ENCODE measurements at places on chromosomes 5 and 9.

GRCh38 chr9:129109952-129110739, 447 bp downstream of the CRAT start:
- DNase-seq, result no peak

DNA sequence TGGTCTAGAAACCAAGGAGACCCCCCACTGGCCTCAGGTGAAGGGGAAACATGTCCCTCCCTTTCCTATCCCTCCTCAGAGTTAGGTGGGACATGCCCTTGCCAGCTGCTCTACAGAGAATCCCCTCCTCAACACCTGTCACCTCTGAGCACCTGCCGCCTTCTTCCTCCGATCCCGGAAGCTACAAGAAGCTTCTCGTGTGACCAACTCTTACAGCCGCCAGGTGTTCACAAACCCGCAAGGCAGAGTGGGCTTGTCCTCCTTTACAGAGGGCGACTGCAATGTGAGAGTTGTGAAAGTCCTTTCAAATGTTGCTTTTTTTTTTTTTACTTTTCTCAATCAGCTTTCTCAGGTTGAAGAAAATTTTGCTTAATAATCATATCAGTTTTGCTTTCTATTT, 3.7 kb upstream of the ICE1 start:
- no peak for DNase-seq

GRCh38 chr5:113293975-113294310, 140.8 kb downstream of the TSSK1B start:
- DNase-seq, result no peak

DNA sequence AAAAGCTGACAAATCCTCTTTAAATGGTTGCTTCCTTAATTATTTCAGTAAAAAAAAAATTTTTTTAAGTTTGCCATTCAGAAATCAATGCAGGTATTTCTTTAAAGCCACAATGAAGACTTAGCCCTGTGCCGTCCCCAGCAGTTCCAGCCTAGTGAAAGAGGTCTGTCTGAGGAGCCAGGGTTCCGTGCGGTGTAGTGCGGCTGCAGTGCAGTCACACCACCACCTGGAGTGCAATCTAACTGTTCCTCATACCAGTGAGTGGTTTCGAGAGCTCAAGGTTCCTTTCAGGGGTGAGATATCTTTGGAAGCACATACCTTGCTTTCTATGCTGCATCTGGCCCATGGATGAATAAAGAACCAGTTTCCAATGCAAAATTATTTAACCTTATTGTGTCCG, 87.5 kb downstream of the FANCC start:
- no peak for DNase-seq

DNA sequence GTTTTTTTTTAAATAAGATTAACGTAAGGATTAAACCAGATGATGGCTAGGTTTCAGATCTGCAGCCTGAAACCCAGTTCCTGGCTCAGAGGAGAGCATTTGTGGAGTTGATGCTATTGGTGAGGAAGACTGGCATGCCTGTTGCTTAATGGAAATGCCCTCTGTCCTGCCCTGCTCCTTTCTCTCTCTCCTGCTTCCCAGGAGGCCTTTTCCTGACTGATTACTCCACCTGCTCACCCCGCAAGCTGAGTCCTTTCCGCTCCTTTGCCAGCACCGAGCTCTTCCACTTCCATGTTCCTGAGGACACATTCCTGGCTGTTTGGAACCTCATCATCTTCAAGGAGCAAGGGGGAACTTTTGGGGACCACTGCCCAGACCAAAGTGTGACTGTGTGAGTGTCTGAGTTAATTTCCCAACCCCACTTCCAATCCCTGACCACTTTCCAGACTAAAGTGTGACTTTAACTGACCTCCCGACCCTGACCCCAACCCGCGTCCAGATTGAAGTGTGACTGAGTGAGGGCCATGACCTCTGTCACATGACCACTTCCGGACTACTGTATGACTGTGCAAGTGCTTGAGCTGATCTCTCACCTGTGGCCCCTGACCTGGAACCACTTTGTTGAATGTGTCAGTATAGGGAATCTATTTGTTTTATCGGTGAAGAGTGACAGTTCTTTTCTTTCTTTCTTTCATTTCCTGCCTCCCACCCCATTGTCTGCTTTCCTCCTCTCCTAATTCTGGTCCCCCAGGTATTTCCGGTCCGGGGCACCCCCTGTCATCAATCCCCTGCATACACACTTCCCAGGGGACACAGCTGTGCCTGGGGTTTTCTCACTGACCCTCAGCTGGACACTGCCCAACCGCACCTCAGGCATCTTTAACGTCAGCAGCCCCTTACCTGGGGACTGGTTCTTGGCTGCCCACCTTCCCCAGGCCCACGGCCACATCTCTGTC, 5.5 kb downstream of the TMEM8B start:
- DNase-seq, result no peak

Data from stimulated activated CD4-positive, alpha-beta T cell treated with anti-CD3 and anti-CD28 coated beads, TNF-alpha, amount 100 ng/mL, for 4 hours (primary cell).